ENCODE measurements at places on chromosomes 5 and 9. TPM values are rescaled to one million over a fixed set of nuclear protein-coding genes. Genes with fewer than 3 reads are reported as not detected.

The TAF11L11 gene
- not detected for total RNA-seq

The RUFY1 gene
- total RNA-seq = 53.2 TPM

The ENTREP1 gene
- total RNA-seq = 0.08 TPM

The HTR1A gene
- total RNA-seq = not detected

The GABRA1 gene
- total RNA-seq = 2.4 TPM

The HTR4 gene
- not detected for total RNA-seq

The CCDC180 gene
- total RNA-seq = 0.14 TPM

The CD74 gene
- 1.6 TPM for total RNA-seq

The CD14 gene
- not detected for total RNA-seq

The PRRC1 gene
- total RNA-seq = 48.7 TPM

The DBH gene
- not detected for total RNA-seq

The SPEF2 gene
- 5.0 TPM for total RNA-seq

The PLEKHG4B gene
- total RNA-seq = 7.3 TPM

The PCA3 gene
- not detected for total RNA-seq

The EIF4E1B gene
- total RNA-seq = not detected

The EIF4EBP3 gene
- total RNA-seq = not detected

The PWWP2A gene
- 8.9 TPM for total RNA-seq

GRCh38 chr5:73823508-73823925 is 197.5 kb downstream of the ARHGEF28 start:
- no peak for DNase-seq

DNA sequence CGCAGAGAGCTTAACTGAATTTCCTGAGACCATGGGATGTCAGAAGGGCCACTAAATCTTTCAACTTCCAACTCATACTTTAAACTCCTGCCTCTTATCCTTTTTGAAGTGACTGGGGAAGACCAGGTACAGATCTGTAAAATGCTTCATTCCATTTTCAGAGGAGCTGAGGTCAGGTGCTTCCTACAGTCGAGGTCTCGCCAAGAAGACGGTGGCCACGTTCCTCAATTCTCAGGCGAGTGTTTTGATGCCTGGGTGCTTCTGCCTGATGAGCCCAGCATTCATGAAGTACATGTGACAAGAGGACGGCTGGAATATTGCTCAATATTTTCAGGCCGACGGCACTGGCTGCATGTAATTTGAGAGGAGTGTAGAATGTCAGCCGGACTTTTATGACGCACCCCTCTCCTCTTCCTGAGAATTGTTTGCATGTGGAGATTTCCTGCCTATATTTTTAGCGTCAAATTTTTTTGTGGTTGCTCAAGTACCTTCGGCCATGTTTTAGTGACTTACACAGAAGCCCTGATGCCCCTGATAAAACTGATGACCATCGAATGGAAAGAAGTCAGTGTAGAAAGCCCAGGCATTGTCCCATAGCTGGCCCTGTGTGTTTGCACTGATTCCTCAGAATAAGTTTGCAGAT is 38.8 kb upstream of the GLRX start:
- DNase-seq = peak; percentile 98

DNA sequence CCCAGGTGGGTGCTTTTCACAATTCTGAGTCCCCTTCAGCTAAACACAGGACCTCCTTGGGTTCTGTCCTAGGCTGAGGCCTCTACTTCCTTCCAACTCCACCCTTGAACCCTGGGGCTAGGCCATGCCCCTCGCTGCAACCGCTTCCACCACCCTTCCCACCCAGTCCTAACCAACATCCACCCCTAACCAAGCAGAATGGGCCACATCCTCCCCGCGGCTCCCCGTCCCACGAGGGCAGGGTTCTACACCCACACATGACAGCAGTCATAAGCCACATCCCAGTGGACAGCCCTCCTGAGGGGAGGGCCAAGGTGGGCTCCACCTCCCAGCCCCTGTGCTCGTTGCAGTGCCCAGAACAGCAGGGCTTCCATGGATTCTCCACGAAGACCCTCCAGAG is 65.8 kb downstream of the SHB start:
- no peak for DNase-seq

DNA sequence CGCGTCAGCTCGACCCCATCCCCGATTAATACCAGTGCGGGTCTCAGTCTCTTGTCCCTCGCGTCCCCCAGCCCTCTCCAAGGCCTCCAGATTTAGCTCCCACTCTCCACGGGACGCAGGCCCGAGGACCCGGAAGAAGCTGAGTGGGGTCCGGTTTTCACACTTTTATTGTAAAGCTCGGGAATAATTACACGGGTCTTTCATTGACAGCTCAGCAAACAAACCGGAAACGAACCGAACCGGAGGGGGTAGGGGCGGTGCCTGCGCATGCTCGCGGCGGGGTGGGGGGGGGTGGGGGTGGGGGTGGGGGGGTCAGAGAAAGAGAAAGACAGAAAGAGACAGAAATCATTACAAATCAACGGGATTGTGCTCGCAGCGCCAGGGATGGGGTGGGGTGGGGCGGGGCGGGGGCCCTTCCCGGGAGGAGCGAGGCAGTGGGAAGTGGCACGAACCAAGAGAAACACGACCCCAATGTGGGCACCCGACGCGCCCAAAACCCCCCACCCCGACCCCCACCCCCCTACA is 27.9 kb downstream of the PCDH1 start:
- peak; percentile 25 for DNase-seq

- peak; percentile 8 for DNase-seq
Measured at GRCh38 chr5:66653325-66653724, 57.1 kb downstream of the MAST4 start.

- DNase-seq = no peak
Measured at GRCh38 chr9:115910959-115911358, 242.6 kb upstream of the PAPPA start.

DNA sequence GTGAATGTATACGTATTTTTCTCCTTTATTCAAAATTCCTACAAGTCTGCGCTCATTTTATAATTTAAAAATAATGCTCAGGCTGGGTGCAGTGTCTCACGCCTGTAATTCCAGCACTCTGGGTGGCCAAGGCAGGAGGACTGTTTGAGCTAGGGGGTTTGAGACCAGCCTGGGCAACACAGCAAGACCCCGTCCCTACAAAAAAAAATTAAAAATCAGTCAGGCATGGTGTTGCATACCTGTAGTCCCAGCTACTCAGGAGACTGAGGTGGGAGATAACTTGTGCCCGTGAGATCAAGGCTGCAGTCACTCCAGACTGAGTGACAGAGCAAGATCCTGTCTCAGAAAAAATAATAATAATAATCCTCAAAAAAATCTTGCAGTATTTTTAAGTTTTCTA is 7.8 kb downstream of the UIMC1 start:
- no peak for DNase-seq

GRCh38 chr9:128114326-128115186 is 13.0 kb downstream of the PTGES2 start:
- DNase-seq = no peak

- DNase-seq = no peak
Measured at GRCh38 chr5:14545308-14545707, 36.3 kb upstream of the OTULINL start.

DNA sequence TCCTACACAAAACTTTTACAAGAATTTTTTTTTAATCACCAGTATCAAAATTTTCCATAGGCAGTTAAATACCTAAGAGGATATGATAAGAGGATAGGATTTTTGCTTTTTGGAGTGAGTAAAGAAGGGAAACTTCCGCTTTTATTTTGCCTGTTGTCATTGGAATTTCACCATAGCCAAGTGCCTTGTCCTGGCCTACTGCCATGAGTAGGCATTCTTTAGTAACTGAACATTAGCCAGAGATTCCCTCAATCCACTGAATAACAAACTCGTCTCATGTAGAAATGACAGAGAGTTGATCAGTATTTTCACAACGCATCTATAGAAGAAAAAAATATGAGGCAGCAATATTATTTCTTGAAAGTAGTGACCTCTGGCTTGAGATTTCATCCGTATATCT is 289.6 kb upstream of the ADAMTSL1 start:
- DNase-seq = no peak

- no peak for DNase-seq
Measured at GRCh38 chr5:14054965-14055963, 87.9 kb upstream of the TRIO start.

DNA sequence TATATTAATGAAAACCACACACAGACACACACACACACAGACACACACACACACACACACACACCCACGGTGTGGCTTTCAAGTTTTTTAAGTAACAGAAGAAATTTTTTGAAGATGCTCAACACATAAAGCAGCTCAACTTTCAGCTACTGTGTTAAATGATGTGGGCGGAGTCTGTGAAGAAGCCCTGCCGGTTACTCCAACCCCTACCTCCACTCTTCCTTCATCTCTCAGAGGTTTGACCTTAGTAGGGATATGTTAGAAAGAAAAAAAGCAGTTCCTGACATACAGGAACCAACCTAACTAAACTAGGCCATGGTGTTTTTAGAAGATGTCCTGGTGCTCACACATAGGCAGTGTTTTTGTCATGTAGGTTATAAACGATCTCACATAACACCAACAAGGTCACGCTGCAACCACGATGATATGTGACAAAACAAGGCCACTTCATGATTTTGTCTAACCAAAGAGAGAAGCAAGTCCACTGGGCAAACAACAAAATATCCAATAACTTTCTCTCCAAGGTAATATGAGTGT is 112.8 kb downstream of the EMB start:
- no peak for DNase-seq

DNA sequence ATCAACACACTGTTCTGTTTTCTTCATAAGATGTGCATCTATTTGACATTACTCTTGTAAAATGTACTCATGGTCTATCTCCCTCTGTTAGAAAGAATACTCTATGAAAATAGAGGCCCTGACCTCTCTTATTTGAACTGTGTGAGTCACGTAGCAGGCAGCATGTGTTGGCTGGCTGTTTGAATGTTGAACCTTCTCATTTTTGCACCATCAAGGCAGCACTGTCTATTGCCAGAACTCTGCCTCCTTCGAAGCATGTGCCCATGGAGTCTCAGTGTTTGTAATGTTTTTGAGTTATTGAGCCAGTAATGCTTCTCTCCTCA is 144.4 kb downstream of the ALDH1A1 start:
- no peak for DNase-seq

- no peak for DNase-seq
Measured at GRCh38 chr9:129379181-129379836, 201.2 kb upstream of the IER5L start.

DNA sequence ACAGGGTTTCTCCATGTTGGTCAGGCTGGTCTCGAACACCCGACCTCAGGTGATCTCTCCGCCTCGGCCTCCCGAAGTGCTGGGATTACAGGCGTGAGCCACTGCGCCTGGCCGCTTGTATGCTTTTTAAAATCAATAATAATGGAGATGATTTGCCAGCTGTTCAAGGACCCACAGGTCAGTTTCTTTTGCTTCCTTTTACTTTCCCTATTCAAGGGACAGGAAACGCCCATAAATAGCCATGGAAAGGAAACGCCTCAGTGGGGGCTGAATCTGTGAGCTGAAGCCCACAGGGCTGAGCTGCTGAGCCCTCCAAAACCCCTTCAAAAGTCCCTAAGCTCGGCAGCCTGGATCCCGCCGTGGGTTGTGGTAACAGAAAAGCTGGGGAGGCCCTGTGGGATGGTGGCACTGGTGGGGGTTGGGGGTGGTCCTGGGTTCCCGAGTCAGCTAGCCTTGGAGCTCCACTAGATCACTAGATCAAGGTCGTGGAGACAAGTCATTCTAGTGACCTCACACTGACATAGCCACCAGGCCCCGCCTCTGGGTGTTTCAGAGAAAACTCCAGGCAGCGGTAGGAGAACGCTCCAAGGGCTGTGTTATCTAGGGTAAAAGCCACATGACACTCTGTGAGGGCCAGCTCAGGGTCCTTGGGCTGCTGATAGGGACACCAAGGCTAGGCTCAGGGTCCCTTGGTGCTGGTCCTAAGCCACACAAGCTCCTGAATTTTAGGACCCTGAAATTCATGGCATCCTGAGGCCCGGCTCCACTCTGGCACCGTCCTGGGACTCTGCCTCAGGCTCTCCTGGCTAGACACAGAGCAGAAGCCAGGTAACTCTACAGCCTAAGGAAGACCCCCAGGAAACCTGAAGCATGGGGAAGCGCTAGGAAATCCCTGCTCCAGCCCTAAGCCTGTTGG is 18.0 kb upstream of the DUSP1 start:
- DNase-seq = no peak

DNA sequence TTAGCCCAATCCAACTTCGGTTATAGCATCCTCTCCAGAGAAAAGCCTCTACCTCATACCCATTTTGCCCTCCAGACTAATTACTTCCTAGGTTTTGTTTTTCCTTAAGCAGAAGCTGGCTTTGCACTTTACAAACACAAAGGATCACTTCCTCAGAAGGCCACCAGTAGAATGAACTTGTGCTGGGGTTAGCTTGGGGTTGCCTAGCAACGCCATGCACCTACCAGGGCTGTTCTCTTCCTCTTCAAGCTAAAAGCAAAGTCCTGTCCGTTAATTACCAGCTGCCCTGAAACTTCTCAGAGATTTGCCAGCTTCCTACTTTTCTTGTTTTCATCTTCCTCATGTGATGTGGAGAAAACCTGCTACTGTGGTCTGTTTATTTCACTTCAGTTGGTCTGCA is 132.0 kb upstream of the WWC1 start:
- DNase-seq = no peak

GRCh38 chr5:180990086-180990881 is 1.6 kb downstream of the BTNL3 start:
- no peak for DNase-seq

DNA sequence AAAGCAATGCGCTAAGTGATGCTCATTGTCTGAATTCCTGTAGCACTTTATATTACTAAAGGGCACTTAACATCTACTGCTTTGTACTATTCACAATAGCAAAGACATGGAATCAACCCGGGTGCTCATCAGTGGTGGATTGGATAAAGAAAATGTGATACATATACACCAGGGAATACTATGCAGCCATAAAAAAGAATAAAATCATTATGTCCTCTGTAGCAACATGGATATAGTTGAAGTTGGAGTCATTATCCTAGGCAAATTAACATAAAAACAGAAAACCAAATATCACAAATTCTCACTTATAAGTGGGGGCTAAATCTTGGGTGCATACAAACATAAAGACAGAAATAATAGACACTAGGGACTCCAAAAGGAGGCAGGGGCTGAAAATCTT is 308.3 kb downstream of the TRPM3 start:
- DNase-seq = no peak

DNA sequence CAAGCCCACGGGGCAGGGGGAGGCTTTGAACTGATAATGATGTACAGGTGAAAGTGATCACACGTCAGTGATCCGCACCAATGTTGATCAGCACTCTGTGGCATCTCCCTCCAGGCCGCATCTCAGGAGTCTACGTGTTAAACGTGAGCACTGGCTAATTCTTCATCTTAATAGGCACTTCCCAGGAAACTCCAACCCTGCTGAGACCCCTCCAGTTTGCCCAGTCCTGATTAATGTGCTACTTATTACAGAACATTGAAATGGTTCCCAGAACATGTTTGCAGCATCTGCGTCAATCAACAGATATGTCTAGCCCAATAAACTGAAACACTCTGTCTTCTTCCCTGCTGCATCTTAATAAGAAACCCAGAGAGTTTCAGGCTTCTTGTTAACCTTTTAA is 298.4 kb downstream of the DEPDC1B start:
- no peak for DNase-seq

GRCh38 chr9:33506626-33507370 is 17.3 kb upstream of the ANKRD18B start:
- DNase-seq = peak; percentile 84
